Heart left ventricle (tissue), 16 donors: ENCODE measurements at places on chromosomes 12 and 14. TPM values are rescaled to one million over a fixed set of nuclear protein-coding genes. Genes with fewer than 3 reads are reported as not detected.

Gene KRT73
- polyA plus RNA-seq: not detected

Gene VRK1
- 4.2 TPM for polyA plus RNA-seq

Gene SERPINA6
- polyA plus RNA-seq: not detected

Gene KRT85
- not detected for polyA plus RNA-seq

Gene EDDM3A
- not detected for polyA plus RNA-seq

Gene CIROP
- not detected for polyA plus RNA-seq

Gene GLIPR1L2
- polyA plus RNA-seq: 1.2 TPM

Gene IL23A
- 0.29 TPM for polyA plus RNA-seq

Gene TAS2R19
- polyA plus RNA-seq: not detected
